Stimulated activated CD4-positive, alpha-beta T cell treated with anti-CD3 and anti-CD28 coated beads, Interleukin-4, amount 100 ng/mL, for 24 hours (primary cell): ENCODE measurements at places on chromosomes 12 and 14.

- DNase-seq: no peak
Measured at GRCh38 chr12:42617622-42618021, 28.1 kb upstream of the PRICKLE1 start.

GRCh38 chr12:3913278-3913677 is 40.1 kb upstream of the PARP11 start:
- peak; percentile 43 for DNase-seq

DNA sequence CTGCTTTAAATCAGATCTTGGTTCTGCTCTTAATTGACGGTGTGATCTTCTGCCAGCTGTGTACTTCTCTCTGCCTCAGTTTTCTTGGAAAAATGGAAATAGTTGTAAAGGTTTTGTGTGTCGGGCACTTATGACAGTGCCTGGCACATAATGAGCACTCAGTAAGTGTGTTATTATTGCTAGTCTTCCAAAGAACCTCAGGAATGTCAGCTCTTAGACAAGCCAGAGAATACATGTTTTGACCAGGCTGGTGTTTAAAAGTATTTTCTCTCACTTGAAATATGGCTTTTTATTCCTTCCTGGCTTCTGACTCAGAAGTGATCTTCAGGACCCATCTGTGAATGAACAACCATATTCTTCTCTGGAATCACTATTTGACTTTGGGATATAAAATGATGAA is 304.1 kb downstream of the SNAPC1 start:
- DNase-seq: no peak

- no peak for DNase-seq
Measured at GRCh38 chr12:80059102-80059501, 40.2 kb upstream of the OTOGL start.

DNA sequence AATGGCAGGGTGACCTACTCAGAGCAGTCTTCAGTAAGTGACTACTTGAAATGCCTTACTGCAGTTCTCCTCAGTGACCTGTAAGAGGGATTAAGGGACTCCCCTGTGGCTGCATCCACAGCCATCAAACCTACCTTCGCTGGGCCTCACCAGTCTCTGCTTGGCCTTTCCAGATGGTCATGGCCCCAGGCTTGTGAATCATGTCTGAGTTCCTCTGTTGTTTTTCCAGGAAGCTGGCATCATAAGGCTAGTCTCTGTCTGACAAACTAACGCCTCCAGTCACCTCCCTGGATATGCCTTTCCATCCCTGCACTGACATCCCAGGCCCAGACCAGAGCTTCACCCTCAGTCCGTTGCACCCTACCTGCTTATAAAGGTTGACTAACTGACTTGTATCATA is 14.0 kb downstream of the RNASE2 start:
- no peak for DNase-seq

GRCh38 chr12:69623970-69624369 is 13.3 kb upstream of the LRRC10 start:
- no peak for DNase-seq

DNA sequence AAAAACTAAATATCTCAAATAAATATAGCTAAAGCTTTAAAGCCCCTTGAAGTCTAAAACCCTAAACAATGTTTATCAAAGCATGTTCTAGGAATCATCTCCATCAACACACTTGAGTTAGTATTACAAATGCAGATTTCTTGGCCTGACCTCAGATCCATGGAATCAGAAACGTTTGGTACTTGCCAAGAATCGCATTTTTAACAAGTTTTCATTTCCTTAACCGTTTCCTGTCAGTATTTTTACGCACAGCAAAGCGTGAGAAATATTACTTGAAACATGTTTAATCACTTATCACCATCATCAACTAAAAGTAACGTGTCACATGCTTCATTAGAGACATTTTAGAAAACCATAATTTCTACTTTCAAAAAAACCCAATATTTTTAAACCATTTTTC is 9.7 kb downstream of the SLCO1C1 start:
- DNase-seq: no peak

DNA sequence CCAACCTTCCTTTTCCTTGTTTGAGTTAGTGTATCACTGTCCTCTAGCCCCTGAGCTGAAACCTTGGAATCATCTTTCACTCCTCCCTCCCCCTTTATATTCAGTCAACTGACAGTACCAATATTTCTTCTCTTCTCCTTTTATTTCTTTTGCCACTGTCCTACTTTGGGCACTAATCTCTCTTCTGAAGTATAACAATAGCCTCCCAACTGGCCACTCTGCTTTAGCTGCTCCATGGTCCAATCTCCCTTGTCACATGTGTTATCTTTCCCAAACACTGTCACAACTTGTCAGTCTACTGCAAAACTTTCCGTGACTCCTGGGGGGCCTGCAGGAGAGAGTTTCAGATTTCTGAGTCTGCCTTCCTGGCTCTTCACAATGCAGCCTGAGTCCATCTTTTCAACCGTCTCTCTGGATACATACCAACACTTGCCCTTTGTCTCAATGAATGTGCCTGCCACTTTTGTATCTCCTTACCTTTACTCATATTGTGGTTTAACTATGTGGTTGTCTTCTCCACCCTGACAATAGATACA is 471.2 kb downstream of the DIO2 start:
- DNase-seq: no peak

- DNase-seq: no peak
Measured at GRCh38 chr14:102195446-102195845, 55.7 kb downstream of the WDR20 start.

- no peak for DNase-seq
Measured at GRCh38 chr12:28486521-28486920, 296.3 kb downstream of the CCDC91 start.

DNA sequence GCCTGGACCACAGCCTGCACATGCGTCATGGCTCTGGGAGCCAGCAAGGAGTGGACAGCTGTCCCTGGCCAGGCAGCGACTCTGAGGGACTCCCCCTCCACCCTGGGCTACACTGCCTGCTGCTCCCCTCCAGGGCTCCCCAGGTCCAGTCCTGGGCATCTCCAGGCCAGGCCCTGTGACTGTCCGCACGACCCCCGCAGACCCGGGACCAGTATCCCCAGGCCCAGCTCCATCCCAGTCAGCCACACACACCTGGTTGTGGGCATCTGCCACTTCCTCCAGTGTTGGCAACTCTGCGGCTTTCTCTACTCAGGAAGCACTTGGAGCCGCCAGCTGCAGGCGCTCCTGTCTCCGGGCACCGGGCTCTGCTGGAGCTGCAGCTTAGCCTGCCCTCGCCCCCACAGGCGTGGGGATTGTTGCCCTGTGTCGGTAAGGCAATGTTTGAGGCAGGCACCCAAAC is 2.4 kb downstream of the ULK1 start:
- DNase-seq: no peak

- DNase-seq: no peak
Measured at GRCh38 chr12:99711246-99711645, 63.7 kb downstream of the GARIN6 start.

GRCh38 chr14:69076341-69076740 is 76.6 kb downstream of the DCAF5 start:
- DNase-seq: no peak

- DNase-seq: no peak
Measured at GRCh38 chr12:51635346-51635745, 44.3 kb downstream of the SCN8A start.

- no peak for DNase-seq
Measured at GRCh38 chr14:30655124-30655523, 33.0 kb downstream of the SCFD1 start.

GRCh38 chr14:31294746-31295405 is 87.3 kb upstream of the HECTD1 start:
- no peak for DNase-seq

DNA sequence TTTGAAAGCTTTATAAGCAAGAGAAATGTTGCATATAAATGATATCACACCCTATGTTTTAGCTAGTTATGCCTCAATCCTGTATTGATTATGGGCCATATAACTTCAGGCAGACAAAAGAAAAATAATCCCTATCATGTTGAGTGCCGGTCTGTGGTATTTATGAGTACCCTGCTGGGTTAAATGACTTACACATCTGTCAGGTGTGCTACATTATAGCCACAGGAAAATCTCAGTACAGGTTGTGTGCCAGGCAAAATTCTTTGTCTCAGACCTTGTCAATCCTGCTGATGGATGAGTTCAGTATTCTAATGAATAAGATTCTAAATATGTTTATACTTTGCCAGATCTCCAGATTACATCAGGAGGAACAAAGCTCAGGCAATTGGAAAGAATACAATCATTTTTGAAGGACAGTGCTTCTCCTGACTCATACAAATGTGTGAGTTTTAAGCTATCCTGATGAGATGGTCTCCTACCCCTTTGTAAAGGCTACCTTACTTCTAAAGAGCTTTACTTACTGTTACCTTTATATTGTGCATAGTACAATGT is 109.8 kb upstream of the FOXG1 start:
- no peak for DNase-seq

GRCh38 chr14:63290741-63291430 is 27.8 kb downstream of the GPHB5 start:
- DNase-seq: no peak

DNA sequence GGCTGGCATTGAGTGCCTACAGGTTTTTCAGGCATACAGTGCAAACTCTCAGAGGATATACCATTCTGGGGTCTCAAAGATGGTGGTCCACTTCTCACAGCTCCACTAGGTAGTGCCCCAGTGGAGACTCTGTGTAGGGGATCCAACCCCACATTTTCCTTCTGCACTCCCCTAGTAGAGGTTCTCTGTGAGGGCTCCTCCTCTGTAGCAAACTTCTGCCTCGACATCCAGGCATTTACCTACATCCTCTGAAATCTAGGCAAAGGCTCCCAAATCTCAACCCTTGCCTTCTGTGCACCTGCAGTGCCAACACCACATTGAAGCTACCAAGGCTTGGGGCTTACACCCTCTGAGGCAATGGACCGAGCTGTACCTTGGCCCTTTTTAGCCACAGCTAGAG is 179.2 kb downstream of the CCDC91 start:
- no peak for DNase-seq

DNA sequence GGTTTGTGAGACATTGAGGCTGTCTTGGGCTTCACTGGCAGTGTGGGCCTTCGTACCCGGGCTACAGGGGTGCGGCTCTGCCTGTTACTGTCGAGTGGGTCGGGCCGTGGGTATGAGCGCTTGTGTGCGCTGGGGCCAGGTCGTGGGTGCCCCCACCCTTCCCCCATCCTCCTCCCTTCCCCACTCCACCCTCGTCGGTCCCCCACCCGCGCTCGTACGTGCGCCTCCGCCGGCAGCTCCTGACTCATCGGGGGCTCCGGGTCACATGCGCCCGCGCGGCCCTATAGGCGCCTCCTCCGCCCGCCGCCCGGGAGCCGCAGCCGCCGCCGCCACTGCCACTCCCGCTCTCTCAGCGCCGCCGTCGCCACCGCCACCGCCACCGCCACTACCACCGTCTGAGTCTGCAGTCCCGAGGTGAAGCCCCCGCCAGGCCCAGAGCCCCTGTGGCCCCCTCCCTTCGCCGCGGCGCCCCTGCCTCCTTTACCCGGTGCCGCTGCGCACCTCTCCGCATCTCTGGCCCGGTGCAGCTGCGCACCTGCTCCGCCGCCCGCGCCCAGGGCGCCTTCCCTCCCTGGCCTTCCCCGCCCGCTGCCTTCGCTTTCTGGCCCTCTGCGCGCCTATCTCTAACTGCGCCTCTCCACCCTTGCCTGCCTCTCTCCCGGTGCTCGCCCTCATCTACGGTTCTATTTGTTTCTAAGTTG is at the start of gene ENO2:
TSS of gene ENO2 (plus strand) at position 335 of the 701 bp plus-strand sequence. CDS start 1,253 bp downstream, outside the sequence.
- peak; percentile 83 for DNase-seq

DNA sequence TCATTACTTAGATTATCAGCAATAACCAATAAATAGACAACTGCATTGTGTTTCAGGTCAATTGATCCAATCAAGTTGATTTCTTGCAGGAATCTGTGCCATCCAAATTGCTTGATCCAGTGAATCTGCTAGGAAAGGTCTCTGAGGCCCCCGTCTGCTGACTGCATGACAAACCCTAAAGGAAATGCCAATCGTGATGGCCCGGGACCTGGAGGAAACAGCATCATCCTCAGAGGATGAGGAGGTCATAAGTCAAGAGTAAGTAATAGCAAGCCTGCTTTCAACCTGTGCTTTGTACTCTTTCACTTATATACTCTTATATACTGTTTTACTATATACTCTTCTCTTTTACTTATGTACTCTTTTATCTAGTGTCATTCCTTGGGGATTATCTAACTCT is 1.9 kb downstream of the TTLL5 start:
- no peak for DNase-seq

- DNase-seq: no peak
Measured at GRCh38 chr14:24399999-24400718, 1.4 kb downstream of the NYNRIN start.

- DNase-seq: no peak
Measured at GRCh38 chr12:83666690-83667089, 980.0 kb downstream of the TMTC2 start.

DNA sequence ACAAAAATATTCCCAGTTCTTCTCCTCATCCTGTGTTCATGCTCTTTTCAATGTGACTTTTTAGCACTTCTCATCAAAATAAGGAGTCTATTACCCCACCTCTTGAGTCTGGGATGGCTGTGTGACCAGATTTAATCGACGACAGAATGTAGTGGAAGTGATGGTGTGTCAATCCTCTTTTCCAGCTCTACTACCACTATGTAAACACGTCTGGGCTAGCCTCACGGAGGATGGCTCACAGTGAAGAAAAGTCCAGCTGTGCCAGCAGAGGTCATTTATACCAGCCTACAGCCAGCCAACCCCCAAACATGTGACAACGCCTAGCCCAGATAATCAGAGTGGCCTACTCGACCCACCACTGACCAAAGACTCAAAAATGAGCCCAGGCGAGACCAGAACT is 37.3 kb upstream of the FGF6 start:
- DNase-seq: no peak

DNA sequence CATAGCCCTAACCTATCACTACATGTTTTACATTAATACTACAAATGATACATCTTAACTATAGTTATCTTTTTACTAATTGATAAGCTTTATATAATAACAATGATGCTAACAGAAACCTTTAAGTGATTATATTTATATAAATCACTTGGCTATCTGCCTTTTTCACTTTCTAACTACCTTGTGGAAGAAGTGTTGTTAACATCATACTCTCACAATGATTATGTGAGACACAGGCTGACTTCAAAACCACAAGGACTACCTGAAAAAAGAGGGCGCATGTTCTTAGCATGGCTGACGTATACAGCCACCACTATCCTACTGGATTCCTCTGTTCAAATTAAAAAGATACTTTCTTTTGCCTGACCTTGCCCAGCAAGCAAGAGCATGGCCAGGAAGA is 135.3 kb upstream of the SOX5 start:
- DNase-seq: no peak

DNA sequence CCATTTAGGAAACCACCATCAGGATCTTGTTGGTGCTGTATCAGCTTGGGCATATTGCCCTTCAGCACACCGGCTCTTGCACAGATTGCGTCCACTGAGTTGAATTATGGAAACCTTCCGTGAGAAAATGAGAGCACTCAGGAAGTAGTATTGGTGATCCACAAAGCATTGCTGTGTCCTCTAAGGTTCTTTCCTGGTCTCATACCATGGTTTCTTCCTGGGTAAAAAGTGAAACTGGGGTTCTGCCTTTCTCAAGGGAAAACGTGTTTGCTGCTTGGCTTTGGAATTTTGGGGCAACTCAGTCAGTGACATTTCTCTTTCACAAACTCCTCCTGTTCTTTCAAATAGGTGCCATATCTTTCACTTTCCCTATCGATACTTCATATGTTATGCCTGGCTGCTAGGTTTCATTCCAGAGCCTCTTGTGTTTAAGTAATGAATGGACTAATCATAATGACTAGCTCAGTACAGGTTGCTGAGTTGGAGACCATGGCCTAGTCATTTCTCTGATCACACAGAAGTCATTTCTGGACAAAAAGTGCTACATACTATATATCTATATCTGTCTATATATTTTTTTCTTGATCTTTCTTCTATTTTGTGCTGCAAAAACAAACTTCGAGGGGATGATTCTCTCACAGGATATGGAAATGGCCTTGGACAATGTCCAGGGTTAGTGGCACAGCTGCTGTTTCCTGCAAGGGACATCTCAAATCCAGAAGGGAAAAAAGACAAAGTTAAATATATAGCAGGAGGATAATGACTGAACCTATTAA is 423.4 kb downstream of the ZFP36L1 start:
- DNase-seq: no peak
